ENCODE measurements at places on chromosomes 5 and 9. TPM values are rescaled to one million over a fixed set of nuclear protein-coding genes. Genes with fewer than 3 reads are reported as not detected.

The FAXDC2 gene
- 0.33 TPM for total RNA-seq

The LCNL1 gene
- 0.22 TPM for total RNA-seq

The OLFM1 gene
- 9.6 TPM for total RNA-seq

The UBE2B gene
- 51.9 TPM for total RNA-seq

The LCN2 gene
- total RNA-seq = 3.4 TPM

The ARSK gene
- total RNA-seq = 7.5 TPM

The RAPGEF6 gene
- total RNA-seq = 10.9 TPM

The SPATA31A3 gene
- not detected for total RNA-seq

The ADGRD2 gene
- 0.03 TPM for total RNA-seq

The ZNF608 gene
- 0.81 TPM for total RNA-seq

The GPR151 gene
- not detected for total RNA-seq
